ENCODE measurements at places on chromosomes 4 and X.

- H3K4me3 ChIP-seq, result no peak overlapping the region
- H3K4me1 ChIP-seq, result no peaks in the 10 kb centered on the region
- H3K27me3 ChIP-seq, result peaks cover 13% of the 10 kb centered on the region
- no peaks in the 10 kb centered on the region for H3K36me3 ChIP-seq
- no peak overlapping the region for H3K27ac ChIP-seq
These were observed 45.5 kb downstream of the OPHN1 start for GRCh38 chrX:68387776-68388175.

- no peak overlapping the region for H3K4me3 ChIP-seq
- no peak for DNase-seq
- H3K36me3 ChIP-seq, result no peaks in the 10 kb centered on the region
- H3K27ac ChIP-seq, result no peak overlapping the region
- H3K27me3 ChIP-seq, result no peaks in the 10 kb centered on the region
These were observed 9.1 kb downstream of the SLIT2 start for GRCh38 chr4:20260821-20261220.

DNA sequence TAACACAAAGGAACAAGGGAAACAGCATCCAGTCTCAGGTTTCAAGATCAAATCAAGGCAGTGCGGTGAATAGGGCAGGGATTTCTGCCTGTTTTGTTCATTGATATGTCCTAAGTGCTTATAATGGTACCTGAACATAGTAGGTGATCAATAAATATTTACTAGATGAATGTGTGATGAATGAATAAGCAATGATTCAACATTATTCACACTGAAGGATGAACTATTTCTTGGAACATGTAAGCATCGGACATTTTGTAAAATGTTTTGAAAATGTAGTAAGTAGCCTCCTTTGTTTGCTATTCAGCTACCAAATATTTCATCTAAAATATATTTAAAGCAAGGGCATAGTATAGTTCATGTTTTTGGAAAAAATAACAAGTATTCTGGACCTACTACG is 67.8 kb downstream of the USP38 start:
- peaks cover 43% of the 10 kb centered on the region for H3K4me1 ChIP-seq
- no peaks in the 10 kb centered on the region for H3K27me3 ChIP-seq
- no peak overlapping the region for H3K4me3 ChIP-seq
- H3K36me3 ChIP-seq, result peaks cover 15% of the 10 kb centered on the region
- peak; percentile 24 for DNase-seq
- no peak overlapping the region for H3K27ac ChIP-seq

DNA sequence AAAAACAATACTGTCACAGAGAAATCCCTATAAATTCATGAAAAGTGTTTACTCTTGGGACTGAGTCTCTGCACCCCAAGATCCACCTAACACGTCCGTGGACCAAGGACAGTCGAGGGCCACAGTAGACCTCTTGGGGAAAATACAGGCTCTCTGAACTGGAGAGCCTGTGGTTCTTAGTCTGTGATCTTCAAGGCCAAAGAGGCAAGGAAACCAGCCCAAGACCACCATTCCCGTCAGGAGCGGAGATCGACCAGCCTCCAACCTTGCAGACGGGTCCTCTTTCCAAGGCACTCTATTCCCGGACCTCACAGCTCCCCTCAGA is 1.6 kb upstream of the APBB2 start:
- H3K4me1 ChIP-seq, result peaks cover 6% of the 10 kb centered on the region
- peaks cover 20% of the 10 kb centered on the region for H3K36me3 ChIP-seq
- no peak for DNase-seq
- peak overlapping the region; percentile 98 for H3K27ac ChIP-seq
- peak overlapping the region; percentile 86 for H3K4me3 ChIP-seq

DNA sequence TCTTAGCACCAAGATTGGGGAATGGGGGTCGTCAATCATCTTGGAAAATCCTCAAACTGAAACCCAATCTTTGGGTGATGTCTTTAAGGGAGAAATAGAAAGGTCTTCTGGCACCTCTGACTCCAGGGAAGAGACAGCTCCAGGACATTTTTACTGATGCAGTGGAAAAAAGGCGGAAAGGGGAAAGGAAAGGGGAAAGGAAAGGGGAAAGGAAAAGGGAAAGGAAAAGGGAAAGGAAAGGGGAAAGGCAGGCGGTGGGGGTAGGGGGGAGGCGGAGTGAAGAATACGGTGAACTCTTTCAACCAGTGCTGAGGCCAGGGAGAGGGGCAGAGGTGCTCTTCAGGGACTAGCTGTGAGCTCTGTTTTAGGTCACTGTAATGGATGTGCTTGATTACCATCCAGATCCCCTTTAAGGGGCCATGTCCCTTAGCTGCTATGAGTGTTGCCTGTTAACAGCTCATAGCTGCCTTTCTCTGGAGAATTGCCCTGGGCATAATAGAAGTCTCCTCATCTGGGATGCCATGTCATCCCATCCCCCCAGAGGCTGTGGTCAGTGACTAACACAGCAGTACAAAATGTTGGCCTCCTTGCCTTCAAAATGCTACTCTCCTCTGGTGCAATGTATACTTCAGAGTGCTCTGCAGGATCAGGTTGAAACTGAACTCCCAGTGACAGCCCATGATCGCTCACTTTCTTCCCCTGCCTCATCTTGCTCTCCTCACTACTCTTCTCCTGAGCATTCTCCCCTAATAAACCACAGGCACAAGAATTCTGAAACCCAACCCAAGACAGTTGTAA is 92.4 kb upstream of the AP1S2 start:
- H3K36me3 ChIP-seq, result no peaks in the 10 kb centered on the region
- peak overlapping the region; percentile 25 for H3K27ac ChIP-seq
- peaks cover 21% of the 10 kb centered on the region for H3K4me1 ChIP-seq
- DNase-seq, result peak; percentile 96

- no peak for DNase-seq
- H3K4me1 ChIP-seq, result peaks cover 13% of the 10 kb centered on the region
- no peaks in the 10 kb centered on the region for H3K36me3 ChIP-seq
- H3K27ac ChIP-seq, result no peak overlapping the region
- H3K27me3 ChIP-seq, result no peaks in the 10 kb centered on the region
- no peak overlapping the region for H3K4me3 ChIP-seq
These were observed 480.2 kb downstream of the DTHD1 start for GRCh38 chr4:36761607-36762006.

DNA sequence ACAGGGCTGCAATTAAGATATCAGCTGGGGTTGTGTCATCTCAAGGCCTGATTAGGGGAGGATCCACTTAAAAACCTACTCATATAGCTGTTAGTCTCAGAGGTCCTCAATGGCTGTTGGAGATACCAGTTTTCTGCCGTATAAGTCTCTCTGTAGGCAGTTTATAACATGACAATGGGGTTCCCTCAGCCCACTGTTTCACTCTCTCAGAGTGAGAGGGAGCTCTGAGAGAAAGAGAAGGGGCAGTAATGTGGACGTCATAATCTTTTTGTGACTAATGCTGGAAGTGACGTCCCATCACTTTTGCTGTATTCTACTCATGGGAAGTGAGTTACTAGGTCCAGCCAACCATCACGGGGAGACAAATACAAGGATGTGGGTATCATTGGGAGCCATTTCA is 70.3 kb downstream of the STIM2 start:
- DNase-seq, result no peak
- no peak overlapping the region for H3K27ac ChIP-seq
- H3K4me1 ChIP-seq, result no peaks in the 10 kb centered on the region
- no peaks in the 10 kb centered on the region for H3K36me3 ChIP-seq
- no peaks in the 10 kb centered on the region for H3K27me3 ChIP-seq

DNA sequence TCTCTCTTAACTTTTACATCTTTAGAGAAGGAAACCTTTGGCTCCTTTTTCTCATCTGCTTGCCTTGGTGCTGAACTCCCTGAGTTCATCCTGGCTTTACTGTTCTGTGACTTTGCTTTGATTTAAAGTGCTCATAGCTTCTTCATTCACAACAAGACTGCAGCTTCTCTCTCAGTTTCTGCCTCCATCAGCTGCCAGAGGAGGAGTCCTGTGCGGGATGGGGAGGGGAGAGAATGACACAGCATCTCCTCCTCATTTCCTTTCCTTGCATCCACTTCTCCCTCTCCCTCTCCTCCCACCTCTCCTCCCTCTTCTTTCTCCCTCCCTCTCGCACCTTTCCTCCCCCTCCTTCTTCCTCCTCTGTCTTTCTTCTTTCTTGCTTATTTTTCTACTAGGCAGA is 42.0 kb downstream of the CBLL2 start:
- no peak overlapping the region for H3K27ac ChIP-seq
- H3K27me3 ChIP-seq, result peaks cover 27% of the 10 kb centered on the region
- no peak overlapping the region for H3K4me3 ChIP-seq
- no peaks in the 10 kb centered on the region for H3K36me3 ChIP-seq
- DNase-seq, result peak; percentile 22

- no peaks in the 10 kb centered on the region for H3K36me3 ChIP-seq
- no peak for DNase-seq
- peaks cover 21% of the 10 kb centered on the region for H3K4me1 ChIP-seq
- peak overlapping the region; percentile 65 for H3K4me3 ChIP-seq
These were observed 695 bp downstream of the SHROOM3 start for GRCh38 chr4:76435528-76436319.

GRCh38 chr4:165184220-165184619 is 23.1 kb upstream of the KLHL2 start:
- H3K36me3 ChIP-seq, result no peaks in the 10 kb centered on the region
- H3K4me3 ChIP-seq, result no peak overlapping the region
- H3K27ac ChIP-seq, result no peak overlapping the region
- H3K4me1 ChIP-seq, result no peaks in the 10 kb centered on the region
- no peaks in the 10 kb centered on the region for H3K27me3 ChIP-seq
- no peak for DNase-seq

- no peak overlapping the region for H3K4me3 ChIP-seq
- no peaks in the 10 kb centered on the region for H3K4me1 ChIP-seq
- H3K36me3 ChIP-seq, result peaks cover 6% of the 10 kb centered on the region
- peaks cover 60% of the 10 kb centered on the region for H3K27me3 ChIP-seq
These were observed 31.6 kb downstream of the TMEM31 start for GRCh38 chrX:103742339-103742738.

DNA sequence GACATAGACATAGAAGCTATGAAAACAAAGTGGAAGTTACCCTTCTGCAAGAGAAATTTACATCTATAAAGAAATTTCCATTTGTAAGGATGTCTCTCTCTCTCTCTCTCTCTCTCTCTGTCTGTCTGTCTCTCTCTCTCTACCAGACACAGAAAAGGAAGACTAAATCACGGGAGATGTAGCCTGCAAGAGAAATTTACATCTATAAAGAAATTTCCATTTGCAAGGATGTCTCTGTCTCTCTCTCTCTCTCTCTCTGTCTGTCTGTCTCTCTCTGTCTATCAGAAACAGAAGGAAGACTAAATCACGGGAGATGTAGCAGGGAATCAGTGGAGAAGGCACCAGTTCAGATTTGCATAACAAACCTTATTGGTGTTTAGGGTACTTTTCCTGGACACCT is 65.6 kb upstream of the CTSO start:
- H3K27me3 ChIP-seq, result no peaks in the 10 kb centered on the region
- no peak for DNase-seq
- H3K4me3 ChIP-seq, result no peak overlapping the region
- no peak overlapping the region for H3K27ac ChIP-seq
- H3K36me3 ChIP-seq, result no peaks in the 10 kb centered on the region
- no peaks in the 10 kb centered on the region for H3K4me1 ChIP-seq

GRCh38 chrX:30973784-30974427 is 84.9 kb upstream of the TAB3 start:
- peaks cover 6% of the 10 kb centered on the region for H3K4me1 ChIP-seq
- no peak overlapping the region for H3K27ac ChIP-seq
- H3K27me3 ChIP-seq, result peaks cover 33% of the 10 kb centered on the region
- H3K4me3 ChIP-seq, result no peak overlapping the region
- H3K36me3 ChIP-seq, result no peaks in the 10 kb centered on the region

GRCh38 chr4:176376032-176376614 is 56.4 kb downstream of the SPCS3 start:
- H3K27ac ChIP-seq, result no peak overlapping the region
- peaks cover 8% of the 10 kb centered on the region for H3K4me1 ChIP-seq
- no peak overlapping the region for H3K4me3 ChIP-seq
- H3K36me3 ChIP-seq, result no peaks in the 10 kb centered on the region

GRCh38 chr4:93475730-93476129 is 352.8 kb upstream of the ATOH1 start:
- no peaks in the 10 kb centered on the region for H3K4me1 ChIP-seq
- no peak overlapping the region for H3K27ac ChIP-seq
- no peaks in the 10 kb centered on the region for H3K36me3 ChIP-seq
- DNase-seq, result peak; percentile 49

GRCh38 chr4:174401471-174402130 is 117.9 kb downstream of the CEP44 start:
- no peak for DNase-seq
- H3K4me1 ChIP-seq, result peaks cover 42% of the 10 kb centered on the region
- no peaks in the 10 kb centered on the region for H3K36me3 ChIP-seq
- H3K27me3 ChIP-seq, result no peaks in the 10 kb centered on the region
- H3K4me3 ChIP-seq, result no peak overlapping the region

- no peaks in the 10 kb centered on the region for H3K36me3 ChIP-seq
- no peaks in the 10 kb centered on the region for H3K4me1 ChIP-seq
- H3K4me3 ChIP-seq, result no peak overlapping the region
- DNase-seq, result no peak
- H3K27me3 ChIP-seq, result peaks cover under 1% of the 10 kb centered on the region
- no peak overlapping the region for H3K27ac ChIP-seq
These were observed 51.6 kb upstream of the IL2 start for GRCh38 chr4:122508083-122508482.

- H3K27ac ChIP-seq, result no peak overlapping the region
- peak; percentile 42 for DNase-seq
- peaks cover 67% of the 10 kb centered on the region for H3K27me3 ChIP-seq
- H3K4me1 ChIP-seq, result no peaks in the 10 kb centered on the region
- H3K36me3 ChIP-seq, result no peaks in the 10 kb centered on the region
These were observed 37.8 kb downstream of the CNKSR2 start for GRCh38 chrX:21412029-21412428.

DNA sequence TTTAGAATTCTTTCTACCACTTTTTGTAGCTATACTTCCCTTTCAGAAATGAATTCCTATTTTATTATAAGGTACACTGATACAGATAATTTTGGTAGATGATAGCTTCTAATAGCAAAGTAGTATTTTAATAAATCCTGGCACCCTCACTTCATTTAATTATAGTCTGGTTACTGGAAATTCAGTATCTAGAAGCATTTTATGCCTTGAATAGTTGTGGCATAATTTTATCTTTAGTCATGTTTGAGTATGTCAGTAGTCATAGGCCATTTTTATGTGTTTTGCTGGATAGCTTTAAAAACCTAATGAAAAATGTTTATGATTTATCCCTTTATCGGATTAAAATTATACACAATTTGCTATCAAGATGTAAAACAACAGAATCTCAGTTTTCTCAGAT is 92.3 kb downstream of the DIAPH2 start:
- no peak for DNase-seq
- H3K4me3 ChIP-seq, result no peak overlapping the region
- peaks cover 4% of the 10 kb centered on the region for H3K36me3 ChIP-seq
- H3K4me1 ChIP-seq, result no peaks in the 10 kb centered on the region

GRCh38 chrX:53441531-53442321 is 7.6 kb upstream of the HSD17B10 start:
- H3K36me3 ChIP-seq, result no peaks in the 10 kb centered on the region
- peaks cover 13% of the 10 kb centered on the region for H3K4me1 ChIP-seq
- H3K4me3 ChIP-seq, result peak overlapping the region; percentile 61
- peaks cover 24% of the 10 kb centered on the region for H3K27me3 ChIP-seq

- no peak overlapping the region for H3K4me3 ChIP-seq
- DNase-seq, result no peak
- H3K27me3 ChIP-seq, result no peaks in the 10 kb centered on the region
- H3K4me1 ChIP-seq, result no peaks in the 10 kb centered on the region
These were observed 21.3 kb downstream of the DCTD start for GRCh38 chr4:182895791-182896292.

- peaks cover 6% of the 10 kb centered on the region for H3K4me1 ChIP-seq
- H3K4me3 ChIP-seq, result no peak overlapping the region
- no peak overlapping the region for H3K27ac ChIP-seq
- peak; percentile 52 for DNase-seq
These were observed 4.0 kb downstream of the COL25A1 start for GRCh38 chr4:109298279-109299010.

All from MCF 10A (cell line).